Activated CD4-positive, alpha-beta T cell treated with anti-CD3 and anti-CD28 coated beads for 1 hour (primary cell): ENCODE measurements at places on chromosomes 7 and 10.

DNA sequence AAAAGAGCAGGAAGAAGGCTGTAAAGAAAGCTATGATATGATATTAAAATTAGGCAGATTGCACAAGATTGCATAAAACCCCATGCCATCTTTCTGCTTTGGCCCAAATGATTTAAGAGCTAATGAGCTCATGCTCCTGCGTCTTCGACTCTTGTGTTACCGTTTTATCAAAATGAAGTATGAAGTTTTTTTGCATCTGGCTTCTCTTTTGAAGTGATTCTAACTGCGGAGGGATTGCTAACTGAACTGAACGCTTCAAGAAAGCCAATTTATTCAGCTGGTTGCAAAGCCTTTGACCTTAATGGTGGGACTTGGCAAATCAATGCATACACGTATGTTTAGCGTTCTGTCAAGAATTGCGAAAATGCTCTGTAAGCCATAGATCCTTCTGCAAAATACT is 282.9 kb downstream of the TWIST1 start:
- no peak for DNase-seq

DNA sequence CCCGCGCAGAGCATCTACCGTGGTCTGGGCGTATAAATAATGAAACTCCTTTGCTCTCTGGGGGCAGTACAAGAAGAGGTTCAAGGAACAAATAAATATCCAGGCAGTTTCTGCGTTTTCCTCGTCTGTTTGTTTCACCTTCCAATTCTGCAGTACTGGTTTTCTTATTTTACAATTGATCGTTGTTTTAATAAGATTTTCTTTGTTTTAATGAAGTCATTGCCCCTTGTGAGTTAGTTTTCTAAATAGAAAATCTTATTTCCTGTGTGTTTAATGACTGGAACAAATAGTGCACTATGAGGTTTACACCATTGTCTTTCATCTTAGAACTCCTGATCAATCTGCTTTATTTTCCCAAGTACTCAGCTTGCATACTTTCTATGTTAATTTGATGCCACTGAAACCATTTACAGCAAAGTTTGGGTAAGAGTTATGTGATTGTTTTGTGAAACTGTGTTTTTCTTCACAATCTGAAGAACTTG is 1.2 kb downstream of the PLEKHA1 start:
- no peak for DNase-seq

DNA sequence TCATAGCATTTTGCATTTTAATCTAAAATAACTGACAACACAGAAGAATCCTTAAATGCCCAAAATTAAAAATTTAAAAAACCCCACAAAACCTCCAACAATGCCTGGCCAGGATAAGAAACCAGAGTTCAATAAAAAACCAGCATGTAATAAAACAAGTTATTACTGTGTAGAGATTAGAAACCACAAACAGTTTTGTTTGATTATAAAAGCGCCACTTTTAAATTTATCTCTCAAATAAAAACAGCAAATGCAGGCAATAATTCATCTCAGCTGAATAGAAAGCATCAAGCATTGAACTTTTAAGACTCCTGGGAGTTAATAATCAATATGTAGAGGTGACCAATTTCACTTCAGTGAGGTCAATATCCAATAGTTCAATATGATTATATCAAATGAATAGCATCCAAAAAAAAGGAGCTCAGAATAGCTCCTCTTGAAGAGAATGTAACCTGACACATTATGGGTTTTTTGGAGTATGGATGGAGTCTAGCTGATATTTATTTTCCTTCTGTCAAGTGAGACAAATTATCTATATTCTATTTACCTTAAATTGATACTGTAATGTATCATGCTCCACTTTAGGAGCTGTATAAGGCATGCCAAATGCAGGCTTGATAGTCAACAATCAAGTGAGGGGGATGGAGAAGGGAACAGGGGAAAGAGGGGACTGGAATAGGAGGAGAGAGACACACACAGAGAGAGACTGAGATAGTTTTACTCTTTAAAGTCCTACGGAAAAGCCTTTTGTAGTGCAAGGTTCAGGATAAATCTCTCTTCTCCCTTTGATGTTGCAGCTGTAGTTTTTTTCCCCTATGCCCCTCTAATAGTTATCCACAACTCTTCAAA is 130.9 kb downstream of the RSU1 start:
- DNase-seq = no peak

DNA sequence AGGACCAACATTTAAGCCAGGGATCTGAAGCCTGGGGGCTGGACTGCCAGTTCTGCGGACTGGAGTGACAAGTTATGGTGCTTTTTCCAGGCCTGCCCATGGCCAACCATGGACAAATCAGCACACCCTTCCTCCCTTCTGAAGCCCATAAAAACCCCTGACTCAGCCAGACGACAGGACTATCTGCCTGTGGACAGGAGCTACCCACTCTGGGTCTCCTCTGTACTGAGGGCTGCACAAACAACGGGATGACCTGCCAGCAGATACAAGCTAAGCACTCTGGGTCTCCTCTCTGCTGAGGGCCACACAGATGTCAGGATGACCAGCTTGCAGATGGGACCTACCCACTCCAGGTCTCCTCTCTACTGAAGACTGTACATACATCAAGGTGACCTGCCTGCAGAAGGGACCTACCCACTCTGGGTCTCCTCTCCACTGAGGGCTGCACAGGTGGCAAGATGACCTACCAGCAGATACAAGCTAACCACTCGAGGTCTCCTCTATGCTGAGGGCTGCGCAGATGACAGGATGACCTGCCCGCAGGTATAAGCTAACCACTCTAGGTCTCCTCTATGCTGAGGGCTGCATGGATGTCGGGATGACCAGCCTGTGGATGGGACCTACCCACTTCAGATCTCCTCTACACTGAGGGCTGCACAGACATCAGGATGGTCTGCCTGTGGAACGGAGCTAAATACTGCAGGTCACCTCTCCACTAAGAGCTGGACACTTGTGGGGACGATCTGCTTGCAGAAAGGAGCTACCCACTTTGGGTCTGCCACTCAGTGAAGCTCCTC is 110.1 kb upstream of the GPR22 start:
- DNase-seq = no peak

- DNase-seq = no peak
Observed at GRCh38 chr7:156155988-156156733, 343.9 kb upstream of the SHH start.

- no peak for DNase-seq
Observed at GRCh38 chr10:58435297-58435985, 50.2 kb downstream of the TFAM start.

DNA sequence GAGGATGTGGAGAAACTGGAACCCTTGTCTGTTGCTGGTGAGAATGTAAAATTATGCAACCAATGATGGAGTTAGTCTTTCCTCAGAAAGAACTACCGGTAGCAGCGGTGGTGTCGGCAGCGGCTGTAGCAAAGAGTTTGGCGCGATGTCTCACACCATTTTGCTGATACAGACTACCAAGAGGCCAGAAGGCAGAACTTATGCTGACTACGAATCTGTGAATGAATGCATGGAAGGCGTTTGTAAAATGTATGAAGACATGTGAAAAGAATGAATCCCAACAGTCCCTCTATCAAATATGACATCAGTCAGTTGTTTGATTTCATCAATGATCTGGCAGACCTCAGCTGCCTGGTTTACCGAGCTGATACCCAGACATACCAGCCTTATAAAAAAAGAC is 10.6 kb downstream of the CLEC2L start:
- no peak for DNase-seq

DNA sequence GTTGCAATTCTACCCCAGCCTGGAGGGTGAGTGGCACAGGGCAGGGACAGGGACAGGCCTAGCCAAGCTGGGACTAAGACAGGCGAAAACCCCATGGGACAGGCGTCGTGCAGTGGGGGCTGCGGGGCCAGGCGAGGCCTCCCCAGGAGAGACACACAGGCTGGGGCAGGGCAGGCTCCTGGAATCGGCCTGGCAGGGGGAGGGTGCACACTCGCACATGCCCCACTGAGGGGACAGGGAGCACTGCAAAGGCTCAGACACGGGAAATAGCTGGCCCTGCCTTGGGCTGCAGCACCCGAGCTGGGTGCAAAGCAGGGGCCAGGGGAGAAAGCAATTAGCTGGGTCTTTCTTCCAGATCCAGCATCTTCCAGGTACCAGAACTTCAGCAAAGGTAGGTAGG is 10.4 kb downstream of the LAT2 start:
- no peak for DNase-seq

DNA sequence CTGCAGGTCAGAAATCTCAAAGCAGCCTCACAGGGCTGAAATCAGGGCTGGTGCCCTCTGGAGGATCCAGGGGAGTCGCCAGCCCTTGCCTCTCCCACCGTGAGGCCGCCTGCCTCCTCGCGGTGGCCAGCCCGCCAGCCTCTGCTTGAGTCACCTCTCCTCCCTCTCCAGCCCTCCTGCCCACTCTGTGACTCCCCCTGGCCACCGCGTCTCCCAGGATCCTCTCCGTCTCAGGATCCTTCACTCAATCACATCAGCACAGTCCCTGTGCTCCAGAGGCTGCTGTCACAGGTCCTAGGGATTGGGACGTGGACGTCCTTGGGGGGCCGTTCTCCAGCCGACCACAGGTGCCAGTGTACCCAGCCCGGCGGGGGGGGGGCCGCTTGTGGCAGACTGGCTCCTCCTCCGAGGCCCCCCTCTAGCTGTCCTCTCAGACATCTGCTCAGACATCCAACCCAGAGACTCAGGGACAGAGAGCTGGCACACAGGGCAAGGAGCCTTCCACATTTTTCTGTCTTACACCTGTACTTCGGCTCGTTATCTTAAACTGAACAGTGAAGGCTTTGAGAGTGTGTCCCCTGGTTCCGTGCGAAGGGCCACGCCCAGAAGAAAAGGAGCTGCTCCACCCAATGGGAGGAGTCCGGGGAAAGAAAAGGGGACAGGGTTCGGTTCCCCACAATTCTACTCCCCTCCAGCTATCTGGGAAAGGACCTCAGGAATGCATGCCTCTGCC is 9.4 kb upstream of the PPP2R2D start:
- DNase-seq = no peak

GRCh38 chr7:92325173-92325572 is 79.4 kb downstream of the ANKIB1 start:
- DNase-seq = no peak

DNA sequence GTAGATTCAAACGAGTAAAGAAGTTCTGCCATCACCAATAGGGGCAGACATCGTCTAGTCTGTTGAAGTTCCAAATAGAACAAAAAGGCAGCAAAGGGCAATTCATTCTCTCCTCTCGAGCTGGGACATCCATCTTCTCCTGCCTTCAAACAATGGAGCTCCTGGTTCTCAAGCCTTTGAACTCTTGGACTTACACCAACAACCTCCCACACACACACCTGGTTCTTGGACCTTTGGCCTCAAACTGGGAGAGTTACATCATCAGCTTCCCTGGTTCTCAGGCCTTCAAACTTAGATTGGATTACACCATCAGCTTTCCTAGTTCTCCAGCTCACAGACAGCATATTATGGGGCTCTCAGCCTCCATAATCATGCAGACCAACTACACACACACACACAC is 9.8 kb upstream of the GIMAP5 start:
- no peak for DNase-seq

- no peak for DNase-seq
Observed at GRCh38 chr10:34766266-34766600, 48.9 kb downstream of the PARD3 start.

DNA sequence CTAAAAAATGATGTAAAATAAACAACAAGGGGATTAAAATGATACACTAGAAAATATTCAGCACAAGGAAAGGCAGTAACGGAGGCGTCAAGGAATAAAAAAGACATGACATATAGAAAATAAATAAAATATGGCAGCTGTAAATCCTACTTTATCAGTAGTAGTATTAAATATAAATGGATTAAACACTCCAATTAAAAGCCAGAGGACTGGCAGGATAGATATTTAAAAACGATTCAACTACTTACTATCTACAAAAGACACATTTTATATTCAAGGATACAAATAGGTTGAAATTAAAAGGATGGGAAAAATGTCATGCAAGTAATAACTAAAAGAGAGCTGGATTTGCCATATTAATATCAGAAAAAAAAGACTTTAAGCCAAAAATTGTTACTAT is 43.2 kb downstream of the FZD1 start:
- DNase-seq = no peak

DNA sequence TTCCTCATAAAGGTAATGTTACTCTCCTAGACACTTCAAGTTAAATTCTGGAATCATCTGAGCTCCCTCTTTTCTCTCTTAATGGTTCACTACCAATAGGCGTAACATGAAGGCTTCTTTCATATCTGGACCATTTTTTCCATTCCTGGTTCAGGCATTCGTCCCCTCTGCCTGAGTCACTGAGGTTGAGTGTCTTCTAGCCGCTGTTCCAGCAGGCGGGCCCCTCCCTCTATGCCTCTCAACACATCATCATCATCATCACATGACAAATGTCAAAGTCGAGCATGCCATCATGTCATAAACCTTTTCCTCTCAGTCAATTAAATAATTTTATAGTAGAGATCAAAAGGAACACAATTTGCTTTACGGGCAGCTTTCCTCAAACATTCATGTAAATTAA is 168.9 kb upstream of the ASAH2 start:
- DNase-seq = no peak

GRCh38 chr10:120931999-120932398 is 80.8 kb downstream of the WDR11 start:
- DNase-seq = no peak

- DNase-seq = no peak
Observed at GRCh38 chr10:61342858-61343572, 110.2 kb downstream of the TMEM26 start.

- no peak for DNase-seq
Observed at GRCh38 chr7:1554333-1555045, 1.5 kb downstream of the TMEM184A start.

- DNase-seq = no peak
Observed at GRCh38 chr10:121942749-121943416, 15.1 kb upstream of the ATE1 start.

DNA sequence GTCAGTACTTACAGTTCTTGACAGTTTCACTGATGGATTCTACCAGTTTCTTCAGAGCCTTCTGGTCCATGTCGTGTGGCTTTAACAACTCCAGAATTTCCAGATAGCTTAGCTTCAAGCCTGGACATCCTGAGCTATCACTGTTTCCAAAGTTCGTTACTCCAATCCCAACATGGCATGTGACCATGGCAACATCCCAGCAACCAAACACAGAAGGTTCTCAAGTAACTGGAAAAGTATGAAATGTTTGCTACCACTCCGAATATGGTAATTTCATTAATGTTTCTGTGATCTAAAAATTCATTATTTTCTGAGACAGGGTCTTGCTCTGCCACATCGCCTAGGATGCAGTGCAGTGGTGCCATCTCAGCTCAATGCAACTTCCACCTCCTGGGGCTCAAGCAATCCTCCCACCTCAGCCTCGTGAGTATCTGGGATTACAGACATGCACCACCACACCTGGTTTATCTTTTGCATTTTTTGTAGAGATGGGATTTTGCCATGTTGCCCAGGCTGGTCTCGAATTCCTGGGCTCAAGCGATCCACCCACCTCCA is 29.3 kb downstream of the RBM48 start:
- DNase-seq = no peak

- DNase-seq = no peak
Observed at GRCh38 chr10:11050301-11051287, 32.9 kb downstream of the CELF2 start.

GRCh38 chr10:77603534-77603927 is 34.1 kb downstream of the KCNMA1 start:
- DNase-seq = no peak

DNA sequence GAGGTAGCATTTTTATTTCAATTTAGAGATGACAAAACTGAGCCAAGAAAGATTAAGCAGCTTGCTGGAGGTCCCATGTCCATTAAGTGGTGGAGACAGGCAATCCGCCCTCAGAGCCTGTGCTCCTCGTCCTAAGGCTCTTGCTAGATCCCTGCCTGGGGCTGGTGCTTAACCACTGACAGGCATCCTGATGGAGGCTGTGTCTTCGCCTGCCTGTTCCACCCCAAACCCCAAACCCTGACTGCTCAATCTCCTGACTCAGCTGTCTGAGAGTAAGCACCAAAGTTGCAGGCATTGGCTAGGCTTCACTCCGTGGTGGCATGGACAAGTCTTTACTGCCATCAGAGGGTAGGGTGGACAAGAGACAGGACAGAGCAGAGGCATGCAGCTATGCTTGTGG is 209.4 kb downstream of the POU6F2 start:
- no peak for DNase-seq
